Fibroblast of skin of left quadriceps (primary cell): ENCODE measurements at places on chromosomes 13 and 19.

DNA sequence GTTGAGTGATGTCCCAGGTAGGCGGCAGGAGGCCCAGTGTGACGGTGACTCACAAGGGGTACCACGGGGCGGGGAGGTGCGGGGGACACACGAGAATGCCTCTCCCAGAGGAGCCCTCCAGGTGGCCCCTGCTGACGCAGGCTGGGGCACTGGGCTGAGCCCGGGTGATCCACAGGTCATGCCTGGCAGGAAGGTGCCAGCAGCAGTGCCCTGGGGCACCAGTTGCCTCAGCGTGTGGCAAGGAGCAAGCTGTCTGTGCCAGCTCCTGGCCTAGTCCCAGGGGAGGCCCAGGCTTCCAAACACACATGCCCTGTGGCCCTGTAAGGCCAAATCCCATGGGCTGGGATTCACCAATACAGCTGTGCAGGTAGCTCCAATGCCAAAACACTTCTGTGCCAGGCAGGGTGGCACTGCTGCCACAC is 28.0 kb downstream of the AKT2 start:
- no peak for DNase-seq

DNA sequence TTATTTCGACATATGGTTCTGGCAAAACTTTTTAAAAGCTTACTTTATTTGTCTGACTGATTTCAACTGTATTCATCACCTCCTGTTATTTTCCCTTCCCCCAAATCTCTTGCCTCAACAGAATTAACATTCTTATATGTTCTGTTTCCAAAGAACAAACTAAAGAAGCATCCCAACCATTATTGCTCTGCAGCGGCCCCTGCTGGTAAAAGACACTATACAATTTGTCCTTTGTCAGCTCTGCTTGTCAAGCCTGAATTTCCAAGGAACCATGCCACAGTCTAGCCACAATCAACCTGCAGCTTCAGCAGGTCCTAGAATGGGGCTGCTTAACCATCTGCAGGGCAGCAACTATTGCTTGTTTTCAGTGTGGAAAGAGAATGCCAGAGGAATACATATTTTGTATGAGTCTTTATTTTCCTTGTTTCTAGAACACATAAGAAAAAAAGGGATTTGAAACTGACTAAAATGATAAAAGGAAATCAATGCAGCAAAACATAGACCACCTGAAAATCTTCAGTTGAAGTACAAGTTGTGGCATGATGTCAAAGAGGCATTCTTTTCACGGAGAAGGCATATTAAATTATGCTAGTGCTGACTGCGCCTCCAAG is 845.3 kb downstream of the DIAPH3 start:
- peak; percentile 47 for DNase-seq

GRCh38 chr19:45920458-45920857 is 5.9 kb upstream of the NANOS2 start:
- no peak for DNase-seq

DNA sequence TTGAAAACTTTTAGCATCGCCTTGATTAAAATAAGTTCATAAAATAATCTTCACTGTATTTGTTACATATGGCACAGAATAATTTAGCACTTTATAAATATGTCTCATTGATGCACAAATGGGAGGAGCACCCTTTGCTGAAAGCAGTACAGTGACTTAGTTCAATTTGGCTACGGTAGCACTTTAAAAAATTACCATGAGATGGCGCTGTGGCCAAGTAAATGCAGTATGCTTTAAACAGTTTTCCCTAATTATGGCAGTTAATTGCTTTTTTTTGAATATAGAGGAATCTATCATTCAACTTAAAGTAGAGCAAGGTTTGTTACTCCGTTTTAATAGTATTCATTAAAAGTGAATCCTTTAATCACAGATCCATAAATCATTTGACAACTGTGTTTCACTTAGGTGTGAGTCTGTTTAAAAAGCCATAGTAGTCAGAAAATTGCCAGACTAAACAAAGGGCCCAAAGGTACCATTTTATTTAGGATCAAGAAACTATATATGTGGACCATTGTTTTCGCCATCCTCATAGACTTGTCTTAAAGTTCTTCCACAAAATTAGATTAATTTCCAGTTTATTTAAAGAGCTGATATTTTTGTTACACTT is 34.7 kb upstream of the ESD start:
- DNase-seq, result peak; percentile 29

DNA sequence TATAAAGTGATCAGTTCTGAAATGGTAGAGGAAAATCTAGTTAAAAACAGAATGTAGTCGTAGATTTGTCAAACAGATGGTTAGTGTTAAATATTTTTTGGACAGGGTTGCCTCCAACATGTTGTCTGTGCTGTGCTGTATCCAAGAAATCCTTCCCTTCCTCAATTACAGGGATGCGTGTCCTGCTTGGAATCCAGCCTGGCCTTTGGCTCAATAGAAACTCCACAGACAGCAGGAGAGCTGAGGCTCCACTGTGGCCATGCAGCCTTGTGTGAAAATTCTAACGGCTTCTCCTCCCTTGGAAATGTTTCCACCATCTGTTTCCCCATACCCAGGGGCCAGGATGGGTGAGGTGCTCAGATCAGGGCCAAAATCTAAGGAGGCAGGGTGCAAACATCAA is 67.7 kb upstream of the USP29 start:
- DNase-seq, result no peak

- no peak for DNase-seq
Measured at GRCh38 chr13:105956921-105957320, 578.5 kb downstream of the EFNB2 start.

DNA sequence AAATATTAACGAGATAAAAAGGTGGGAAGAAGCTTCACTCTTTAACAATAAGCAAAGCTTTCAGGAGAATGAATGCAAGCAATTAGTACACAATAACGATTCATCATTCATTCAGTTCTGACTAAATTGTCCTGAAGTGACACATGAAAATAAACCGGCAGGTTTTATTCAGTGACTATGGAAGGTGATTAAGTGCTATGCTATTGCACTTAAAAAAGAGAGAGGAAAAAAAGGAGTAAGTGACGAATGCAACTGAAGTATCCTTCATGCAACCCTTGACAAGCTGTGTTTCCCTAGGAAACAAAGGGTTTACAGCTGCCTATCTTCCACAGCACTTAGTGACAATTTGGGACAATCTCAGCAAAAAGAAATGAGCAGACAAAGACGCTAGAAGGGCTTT is 1.4 kb downstream of the LIG4 start:
- DNase-seq, result no peak

DNA sequence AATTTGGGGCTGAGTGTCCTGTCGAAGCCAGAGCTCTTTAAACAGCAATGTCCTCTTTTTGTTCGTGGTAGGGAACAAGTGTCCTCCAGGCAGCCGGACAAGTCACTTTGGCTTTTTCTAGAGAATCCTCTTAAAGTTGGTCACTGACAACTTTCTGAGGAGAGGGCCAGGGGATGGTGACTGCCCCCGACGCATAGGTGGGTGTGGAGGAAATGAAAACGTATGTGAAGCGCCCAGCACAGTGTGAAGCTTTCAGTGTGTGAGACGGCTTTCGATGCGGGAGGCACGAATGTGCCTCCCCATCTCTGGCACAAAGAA is 45.8 kb upstream of the ZNF536 start:
- no peak for DNase-seq
